ENCODE measurements at places on chromosomes 11 and 22. TPM values are rescaled to one million over a fixed set of nuclear protein-coding genes. Genes with fewer than 3 reads are reported as not detected.

SYCE3 gene
- not detected for total RNA-seq

FAM111B gene
- total RNA-seq: 1.2 TPM

- H3K4me1 ChIP-seq: peaks cover 11% of the 10 kb centered on the region
- H3K27me3 ChIP-seq: no peaks in the 10 kb centered on the region
- H3K4me3 ChIP-seq: no peak overlapping the region
- no peak for DNase-seq
- no peaks in the 10 kb centered on the region for H3K36me3 ChIP-seq
Observed at GRCh38 chr11:13101644-13102512, 92.8 kb downstream of the RASSF10 start.

- no peak overlapping the region for H3K4me3 ChIP-seq
- no peak overlapping the region for H3K27ac ChIP-seq
- no peaks in the 10 kb centered on the region for H3K27me3 ChIP-seq
- no peak for DNase-seq
- no peaks in the 10 kb centered on the region for H3K4me1 ChIP-seq
Observed at GRCh38 chr22:42596863-42597530, 17.7 kb downstream of the POLDIP3 start.

DNA sequence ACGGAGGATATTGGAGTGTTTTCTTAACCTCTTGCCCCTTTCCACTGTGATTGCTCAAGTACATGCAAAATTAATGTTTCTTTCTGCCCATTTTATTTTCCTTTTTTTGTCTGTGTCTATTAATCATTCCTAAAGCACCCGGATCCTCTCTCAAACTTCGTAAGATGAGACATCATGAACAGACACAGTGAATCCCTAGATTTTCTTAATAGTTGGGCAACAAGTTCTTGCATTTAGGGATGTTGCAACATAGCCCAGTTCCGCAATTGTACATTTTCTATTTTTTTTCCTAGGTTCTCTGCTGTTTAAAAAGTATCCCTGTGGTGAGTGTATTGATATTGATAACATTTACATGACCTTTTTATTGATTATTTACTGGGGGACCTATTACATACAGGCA, 2.9 kb downstream of the FAM111A start:
- DNase-seq: no peak
- peak overlapping the region; percentile 95 for H3K27ac ChIP-seq
- H3K27me3 ChIP-seq: no peaks in the 10 kb centered on the region
- no peaks in the 10 kb centered on the region for H3K36me3 ChIP-seq
- peak overlapping the region; percentile 75 for H3K4me3 ChIP-seq
- H3K4me1 ChIP-seq: peaks cover 16% of the 10 kb centered on the region

Data from vagina (tissue), 2 donors.